ENCODE measurements at places on chromosomes 6 and 20.
A peak's percentile ranks its signal among the peaks of the same experiment; 100 is the strongest.

DNA sequence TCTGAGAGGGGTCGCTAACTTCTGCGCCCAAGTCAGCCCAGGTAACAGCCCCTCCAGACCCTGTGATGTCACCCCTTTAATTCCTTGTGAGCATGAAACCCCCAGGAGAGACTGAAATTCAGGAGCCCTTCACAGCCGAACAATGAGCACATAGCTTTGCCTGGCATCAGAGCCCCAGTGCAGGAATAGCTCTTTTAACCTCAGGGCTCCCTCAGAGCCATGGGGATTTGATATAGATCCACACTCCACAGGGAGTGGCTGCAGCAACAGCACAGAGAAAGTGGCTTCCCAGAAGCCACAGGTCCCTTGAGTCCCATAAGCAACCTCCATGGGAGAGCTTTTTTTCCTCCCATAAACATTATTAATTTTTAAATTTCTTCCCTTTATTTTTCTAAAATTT lies 150.0 kb upstream of the MARCKS start:
- no peak for DNase-seq

GRCh38 chr20:23228912-23229311 lies 121.7 kb upstream of the NXT1 start:
- DNase-seq, result no peak

- no peak for DNase-seq
Measured at GRCh38 chr6:128443553-128443952, 76.8 kb downstream of the PTPRK start.

GRCh38 chr6:20024316-20024673 lies 187.1 kb downstream of the ID4 start:
- no peak for DNase-seq

DNA sequence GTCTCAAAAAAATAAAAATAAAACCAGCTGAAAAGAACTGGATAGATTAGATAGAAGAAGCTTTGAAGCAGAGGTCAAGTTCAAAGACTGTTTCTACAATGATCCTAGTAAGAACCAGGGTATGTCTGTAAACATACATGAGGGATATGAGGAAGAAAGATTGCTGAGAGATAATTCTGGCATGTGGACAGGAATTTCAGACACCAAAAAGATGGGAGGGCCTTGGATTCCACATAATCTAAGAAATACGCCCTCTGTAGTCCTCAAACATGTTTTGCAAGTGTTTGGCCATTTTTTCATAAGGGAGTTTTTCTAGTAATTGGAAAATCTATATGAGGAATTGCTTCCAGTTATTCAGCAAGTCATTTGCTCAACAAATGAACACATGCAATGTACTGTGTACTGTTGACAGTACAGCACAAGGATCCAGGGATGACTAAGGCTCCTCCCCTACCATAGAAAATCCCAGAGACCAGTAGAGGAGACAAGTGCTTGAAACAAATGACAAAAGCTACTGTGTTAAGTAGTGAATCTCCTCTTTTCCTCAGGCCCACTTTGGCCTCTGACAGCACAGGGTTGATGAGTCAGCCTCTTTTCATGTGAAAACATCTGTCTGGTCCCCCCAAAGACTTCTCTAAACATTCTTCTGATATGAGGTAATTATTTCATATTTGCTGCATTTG lies 795.9 kb downstream of the MAFB start:
- no peak for DNase-seq

GRCh38 chr6:73030791-73031782 lies 194.2 kb downstream of the KHDC1L start:
- DNase-seq, result no peak

DNA sequence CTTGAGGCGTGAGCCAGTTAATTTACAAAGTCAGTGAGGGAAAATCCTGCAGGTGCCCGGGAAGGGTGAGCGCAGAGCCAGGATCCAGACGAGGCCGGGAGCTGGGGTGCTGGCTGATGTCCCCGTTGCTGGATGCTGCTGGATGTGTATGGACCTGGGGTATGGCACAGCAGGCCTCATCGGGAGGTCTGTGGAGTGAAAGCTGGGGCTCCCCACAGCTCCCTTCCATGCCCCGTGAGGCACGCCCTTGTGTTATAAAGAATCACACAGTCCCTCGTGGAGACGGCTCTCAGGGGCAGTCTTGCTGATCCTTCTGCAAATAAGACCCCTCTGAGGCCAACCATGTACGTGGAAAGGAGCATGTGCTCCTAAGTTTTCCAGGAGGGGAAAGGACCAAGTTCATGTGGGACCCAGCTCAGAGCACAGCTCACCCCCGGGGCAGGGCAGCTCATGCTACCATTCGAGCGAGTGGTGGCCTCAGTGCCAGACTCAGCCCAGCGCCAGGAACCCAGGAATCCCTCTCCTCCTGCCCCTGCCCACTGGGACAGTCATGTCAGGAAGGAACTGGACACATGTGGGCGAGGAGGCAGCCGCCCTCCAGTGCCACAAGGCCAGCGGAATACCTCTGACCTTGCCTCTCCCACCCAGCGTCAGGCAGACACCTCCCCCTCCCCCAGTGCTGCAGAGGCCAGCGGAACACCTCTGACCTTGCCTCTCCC lies 97.5 kb downstream of the CDH4 start:
- no peak for DNase-seq

DNA sequence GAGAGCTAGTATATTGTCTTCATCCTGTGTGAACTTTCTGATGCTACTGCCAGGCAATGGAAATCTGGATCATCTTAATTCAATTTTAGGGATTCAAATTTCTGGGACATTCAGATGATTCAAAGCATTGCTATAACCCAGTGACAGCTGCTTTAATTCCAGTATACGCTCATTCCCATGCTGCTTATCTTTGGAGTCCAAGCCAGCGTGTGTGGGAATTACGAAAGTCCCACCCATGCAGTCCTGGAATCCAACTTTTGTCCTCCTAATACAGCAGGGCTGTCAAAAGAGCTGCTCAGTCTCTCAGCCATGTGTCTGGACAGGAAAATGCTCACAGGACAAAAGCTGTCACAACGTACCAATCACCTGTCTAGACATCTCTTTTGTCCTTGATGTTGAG lies 219.8 kb downstream of the LAMA2 start:
- DNase-seq, result no peak

DNA sequence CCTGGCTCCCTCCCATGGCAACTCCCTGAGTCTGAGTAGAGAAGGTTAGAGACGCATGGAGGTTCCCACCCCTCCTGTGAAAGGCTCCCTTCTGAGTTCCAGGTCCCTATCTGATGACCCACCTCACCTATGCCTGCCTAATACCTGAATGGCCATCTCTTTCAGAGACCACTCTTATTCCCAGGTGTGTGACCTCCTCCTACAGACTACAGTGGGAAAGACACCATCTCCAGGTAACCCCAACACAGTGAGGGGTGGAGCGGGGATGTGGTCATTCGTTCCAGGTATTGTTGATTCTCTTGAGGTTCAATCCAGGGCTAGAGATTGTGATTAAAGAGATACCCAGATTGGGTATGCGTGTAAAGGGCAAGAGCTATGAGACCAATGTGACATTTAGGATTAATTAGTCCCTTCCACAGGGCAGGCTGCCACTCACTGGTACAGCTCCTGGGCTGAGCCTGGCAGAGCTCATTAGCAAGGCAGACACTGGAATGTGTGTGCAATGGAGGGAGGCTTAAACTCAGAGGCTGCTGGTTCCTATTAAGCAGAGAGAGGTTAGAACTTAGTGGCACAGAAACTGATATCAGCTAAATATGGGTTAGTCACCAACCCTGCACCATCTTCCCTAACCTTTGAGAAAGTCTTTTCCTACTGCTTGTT lies 46.5 kb upstream of the IER3 start:
- no peak for DNase-seq

DNA sequence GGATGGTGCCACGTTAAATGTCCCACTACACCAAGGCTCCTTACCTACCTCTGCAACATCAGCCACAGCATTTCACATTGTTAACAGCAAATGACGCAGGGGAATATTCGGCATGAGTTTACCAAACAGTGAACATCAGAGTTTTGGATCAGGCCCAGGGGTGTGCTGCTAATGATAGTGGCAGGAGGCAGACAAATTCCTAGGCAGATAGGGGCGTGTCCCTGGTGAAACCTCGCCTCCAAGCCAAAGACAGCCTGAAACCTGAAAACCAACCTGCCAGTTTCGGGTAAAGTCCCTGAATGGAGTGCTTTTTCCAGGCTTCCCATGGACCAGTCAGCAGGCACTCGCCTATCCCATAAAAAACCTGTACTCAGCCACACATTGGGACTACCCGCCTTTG lies 133.6 kb downstream of the SH3BGRL2 start:
- no peak for DNase-seq

GRCh38 chr6:63573899-63574553 lies 1.7 kb downstream of the LOC128125822 start:
- peak; percentile 39 for DNase-seq

DNA sequence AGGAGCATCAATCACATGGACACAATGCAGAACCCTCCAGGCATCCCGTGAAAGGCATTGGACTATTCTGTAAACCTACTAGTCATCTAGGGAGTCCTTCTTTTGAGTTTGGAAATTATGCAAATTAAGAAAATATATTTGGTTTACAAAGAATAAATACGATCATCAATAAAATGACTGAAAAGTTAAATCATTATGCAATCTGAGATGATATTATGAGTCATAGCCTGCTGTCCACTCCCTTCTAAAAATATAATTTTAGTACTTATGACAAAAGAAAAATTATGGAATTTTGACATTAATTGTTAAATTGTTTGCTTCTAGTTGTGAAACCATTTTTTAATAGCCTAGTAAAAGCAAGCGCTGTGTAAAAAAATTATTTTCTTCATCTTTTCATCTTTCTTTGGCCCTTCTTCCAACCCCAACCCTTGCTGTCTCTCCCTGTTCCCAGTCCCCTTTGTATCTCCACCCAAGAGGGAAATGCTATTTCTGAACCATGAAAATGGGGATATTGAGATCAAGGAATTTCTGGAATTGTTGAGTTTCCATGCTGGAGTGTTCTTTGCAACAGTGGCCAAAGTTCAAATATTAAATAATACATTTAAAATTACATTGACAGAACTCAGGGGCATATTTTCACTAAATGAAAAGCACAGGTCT lies 599.8 kb downstream of the COL12A1 start:
- no peak for DNase-seq

Measured in GDM1 (cell line).